ENCODE measurements at places on chromosomes 7 and 10.
A peak's percentile ranks its signal among the peaks of the same experiment; 100 is the strongest.

- DNase-seq, result no peak
These were observed 4.2 kb downstream of the TAS2R60 start for GRCh38 chr7:143447466-143447865.

GRCh38 chr10:51522858-51523257, 176.5 kb downstream of the CSTF2T start:
- no peak for DNase-seq

DNA sequence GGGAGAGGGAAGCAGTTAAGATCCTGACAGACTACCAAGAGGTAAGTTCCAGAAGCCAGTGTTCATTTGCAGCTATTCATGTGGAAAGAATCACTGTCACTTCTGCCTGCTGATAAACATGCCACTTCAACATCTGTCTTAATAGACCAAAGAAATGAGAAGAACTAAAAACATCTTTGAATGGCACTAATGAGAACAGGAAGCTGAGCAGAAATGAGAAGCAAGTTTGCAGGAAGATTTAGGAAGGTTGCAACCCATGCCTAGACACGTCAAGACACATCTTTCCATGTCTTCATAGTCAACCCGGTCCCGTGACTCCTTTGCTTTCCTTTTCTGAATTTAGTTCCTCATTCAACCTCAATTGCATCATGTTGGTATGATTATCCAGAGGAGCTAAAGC, 180.0 kb downstream of the PDE1C start:
- no peak for DNase-seq

GRCh38 chr10:3791974-3792633, 7.1 kb upstream of the KLF6 start:
- DNase-seq, result no peak

DNA sequence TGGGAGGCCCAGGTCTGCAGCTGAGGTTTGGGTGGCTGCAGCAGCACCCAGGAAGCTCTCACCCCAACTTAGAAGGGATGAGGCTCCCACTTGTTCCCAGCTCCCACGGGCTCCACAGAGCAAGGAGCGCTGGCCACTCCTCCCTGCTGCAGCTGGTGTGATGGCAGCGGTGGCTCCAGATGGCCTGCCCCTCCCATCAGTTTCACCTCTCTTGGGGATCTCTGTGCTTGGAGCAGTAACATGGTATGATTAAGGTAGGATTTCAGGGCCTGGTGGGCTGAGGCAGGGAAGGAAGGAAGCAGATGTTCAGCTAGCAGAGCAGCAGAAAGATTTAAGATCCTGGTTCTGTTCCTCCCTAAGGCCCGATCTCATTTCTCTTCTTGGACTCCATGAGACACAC, 66.8 kb upstream of the KIF5B start:
- DNase-seq, result no peak

DNA sequence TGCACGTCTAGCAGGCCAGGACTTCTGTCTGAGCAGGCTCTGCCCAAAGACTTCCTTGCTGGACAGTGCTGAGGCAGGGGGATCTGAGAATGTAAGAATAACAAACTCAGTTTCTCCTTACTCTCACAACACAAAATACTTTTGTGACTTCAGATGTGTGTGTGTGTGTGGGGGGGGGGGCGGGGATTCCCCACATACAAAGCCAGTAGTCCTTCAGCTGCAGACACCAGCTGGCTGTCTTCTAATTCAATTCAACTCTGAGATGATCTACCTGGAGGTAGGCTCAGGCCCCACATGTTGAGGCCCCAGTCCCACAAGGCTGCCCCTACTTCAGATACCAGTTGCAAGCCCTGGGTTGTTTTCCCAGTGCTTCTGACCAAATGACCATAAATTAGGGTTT, 4.7 kb upstream of the CXCL12 start:
- DNase-seq, result no peak

GRCh38 chr10:46550076-46550790, 6.2 kb downstream of the GPRIN2 start:
- DNase-seq, result peak; percentile 15

GRCh38 chr7:16524332-16524731, 2.3 kb upstream of the LRRC72 start:
- DNase-seq, result no peak

- DNase-seq, result no peak
These were observed 6.1 kb downstream of the ZP3 start for GRCh38 chr7:76430836-76431235.

GRCh38 chr7:90180011-90180585, 25.8 kb downstream of the STEAP1 start:
- DNase-seq, result no peak

DNA sequence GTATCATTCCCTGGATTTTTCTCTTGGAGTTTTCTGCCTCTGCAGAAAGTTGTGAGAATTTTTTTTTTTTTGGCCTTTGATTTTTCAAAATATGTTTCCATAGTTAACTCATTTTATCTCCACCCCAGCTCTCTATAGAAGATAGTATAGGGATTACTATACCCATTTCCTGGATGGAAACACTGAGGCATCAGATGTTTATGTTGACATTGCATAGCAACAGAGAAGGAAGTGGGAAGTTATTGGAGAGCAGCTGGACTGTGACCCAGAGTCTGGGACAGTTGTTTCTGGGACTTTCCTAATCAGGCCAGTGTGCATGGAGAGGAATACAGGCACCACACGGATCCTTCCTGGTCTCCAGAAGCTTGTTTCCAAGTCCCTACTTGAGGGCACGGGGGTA, 158.0 kb downstream of the CDH23 start:
- no peak for DNase-seq

DNA sequence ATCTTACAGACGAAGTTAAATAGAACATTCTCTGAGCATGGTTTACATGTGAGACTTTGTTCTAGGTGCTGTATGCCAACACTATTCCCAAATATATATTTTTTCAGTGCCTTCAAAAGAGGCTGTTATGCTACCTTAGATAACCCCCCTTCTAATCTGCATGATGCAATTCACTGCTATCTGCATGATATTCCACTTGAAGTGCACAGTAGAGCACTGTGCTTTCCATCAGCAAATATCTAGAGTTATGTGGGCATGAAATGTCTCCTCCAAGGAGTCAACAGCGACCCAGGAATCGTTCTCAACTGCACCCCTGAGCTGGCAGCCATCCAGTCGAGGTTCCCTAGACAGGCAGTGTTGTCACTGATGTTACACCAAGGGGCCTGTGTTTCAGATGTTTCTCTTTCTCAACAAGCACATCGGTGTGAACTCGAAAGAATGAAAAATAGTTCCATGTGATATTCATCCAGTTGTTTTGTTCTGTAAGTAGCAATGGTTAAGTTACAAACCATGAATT, 88.3 kb downstream of the PDE1C start:
- no peak for DNase-seq

- no peak for DNase-seq
These were observed 6.9 kb upstream of the ATP6V0E2 start for GRCh38 chr7:149866779-149867447.

- DNase-seq, result no peak
These were observed 73.9 kb upstream of the SMNDC1 start for GRCh38 chr10:110378533-110379108.

DNA sequence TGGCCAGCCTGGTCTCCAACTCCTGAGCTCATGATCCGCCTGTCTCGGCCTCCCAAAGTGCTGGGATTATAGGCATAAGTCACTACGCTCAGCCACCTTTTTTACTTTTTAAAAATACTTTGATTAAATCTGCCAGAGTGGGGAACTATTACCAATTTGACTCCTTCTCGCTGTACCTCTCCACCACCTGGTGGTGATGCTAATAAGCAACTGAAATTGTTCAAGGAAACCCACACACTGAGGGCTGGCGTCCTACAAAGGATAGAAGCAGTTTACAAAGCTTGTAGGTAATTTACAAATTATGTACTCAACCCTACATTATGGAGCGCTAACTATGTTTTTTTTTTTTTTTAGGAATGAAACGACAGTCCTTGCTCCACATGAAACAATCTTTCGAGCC, 111.1 kb downstream of the CPED1 start:
- DNase-seq, result no peak

- no peak for DNase-seq
These were observed 121.2 kb upstream of the AFAP1L2 start for GRCh38 chr10:114525368-114525949.

All from activated CD4-positive, alpha-beta memory T cell treated with anti-CD3 and anti-CD28 coated beads, Interleukin-2, amount 10 ng/mL, durations not matched to agents 7 days and 5 days (primary cell).